Renal cortical epithelial cell (primary cell): ENCODE measurements at places on chromosomes 7 and 10. TPM values are rescaled to one million over a fixed set of nuclear protein-coding genes. Genes with fewer than 3 reads are reported as not detected.
A peak's percentile ranks its signal among the peaks of the same experiment; 100 is the strongest.

GRCh38 chr10:65377687-65378086 lies 1548.1 kb upstream of the LRRTM3 start:
- DNase-seq: no peak

DNA sequence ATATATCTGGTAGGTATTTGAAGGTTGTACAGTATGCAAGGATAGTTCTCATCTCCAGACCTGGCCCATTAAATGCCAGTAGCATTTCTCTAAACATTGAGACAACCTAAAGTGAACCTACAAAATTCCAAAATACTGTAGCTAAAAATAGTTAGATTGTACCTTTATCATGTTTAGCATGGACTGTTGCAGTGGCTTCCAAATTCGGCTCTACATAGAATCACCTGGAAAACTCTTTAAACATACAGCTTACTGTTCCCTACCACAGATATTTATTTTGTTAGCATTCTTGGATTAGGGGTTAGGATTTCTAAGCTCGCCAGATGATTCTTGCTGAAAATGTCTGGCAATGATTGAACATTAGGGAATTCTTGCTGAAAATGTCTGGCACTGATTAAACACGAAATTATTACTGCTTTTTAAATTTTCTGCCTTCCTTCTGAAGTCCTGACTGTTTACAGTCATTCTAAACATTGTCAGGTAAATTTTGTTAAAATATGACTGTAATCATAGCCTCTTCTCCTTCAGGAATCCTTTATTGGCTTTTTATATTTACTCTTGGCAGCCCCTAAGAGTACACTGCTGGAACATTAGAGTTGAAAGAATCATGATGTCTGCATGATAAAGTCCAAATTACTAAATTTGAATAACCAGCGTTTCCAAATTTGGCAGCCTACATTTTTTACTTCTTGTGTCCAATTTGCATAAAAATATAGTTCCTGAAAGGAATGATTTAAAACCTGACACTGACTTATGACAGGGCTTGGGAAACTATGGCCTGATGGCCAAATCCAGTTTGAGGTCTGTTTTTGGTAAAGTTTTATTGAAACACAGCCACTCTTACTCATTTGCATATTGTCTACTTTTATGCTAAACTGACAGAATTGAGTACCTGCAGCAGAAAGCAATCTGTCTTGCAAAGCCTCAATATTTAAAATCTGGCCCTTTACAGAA lies 40.3 kb downstream of the SHOC2 start:
- no peak for DNase-seq

GRCh38 chr10:11560076-11560709 lies 51.3 kb downstream of the USP6NL start:
- peak; percentile 82 for DNase-seq

DNA sequence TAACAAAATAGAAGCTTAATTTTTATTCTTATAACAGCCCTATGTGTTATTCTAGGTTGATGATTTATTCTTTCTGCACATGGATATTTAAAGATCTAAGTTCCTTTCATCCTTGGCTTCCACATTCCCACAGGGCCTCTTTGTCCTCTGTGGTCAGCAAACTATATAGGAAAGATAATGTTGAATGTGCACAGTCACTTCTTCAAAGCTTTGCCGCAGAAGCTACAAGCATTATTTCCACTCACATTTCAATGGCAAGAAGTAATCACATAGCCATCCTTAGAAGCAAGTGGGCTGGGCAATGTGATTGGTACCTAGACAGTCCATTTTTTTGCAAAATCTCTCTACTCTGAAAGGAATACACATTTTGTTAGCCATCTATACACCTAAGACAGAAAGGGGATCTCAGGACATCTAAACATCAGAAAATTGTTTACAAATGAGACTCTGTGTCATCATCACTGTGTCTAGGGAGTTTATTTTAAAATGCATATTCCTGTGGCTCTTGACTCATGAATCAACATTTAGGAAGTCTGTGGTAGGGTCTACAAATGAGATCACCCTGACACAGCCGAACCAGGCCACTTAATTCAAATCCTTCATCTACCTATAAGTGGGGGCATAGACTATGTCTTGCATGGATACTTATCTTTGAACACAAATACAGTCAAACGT lies 1060.5 kb downstream of the XPNPEP1 start:
- no peak for DNase-seq

Gene PDE6C
- total RNA-seq: not detected in 2 replicates

Gene VWA2
- total RNA-seq: 3.5 and 4.7 TPM in 2 replicates

- no peak for DNase-seq
Observed at GRCh38 chr7:100430493-100431285, 1.1 kb downstream of the MEPCE start.

- no peak for DNase-seq
Observed at GRCh38 chr10:51886438-51887068, 187.2 kb upstream of the CSTF2T start.

Gene TMEM26
- total RNA-seq: 0.10 TPM in 1 of 2 replicates, not detected in the other

Gene SLC29A3
- total RNA-seq: 0.87 and 3.4 TPM in 2 replicates

Gene GHRHR
- not detected in 2 replicates for total RNA-seq

DNA sequence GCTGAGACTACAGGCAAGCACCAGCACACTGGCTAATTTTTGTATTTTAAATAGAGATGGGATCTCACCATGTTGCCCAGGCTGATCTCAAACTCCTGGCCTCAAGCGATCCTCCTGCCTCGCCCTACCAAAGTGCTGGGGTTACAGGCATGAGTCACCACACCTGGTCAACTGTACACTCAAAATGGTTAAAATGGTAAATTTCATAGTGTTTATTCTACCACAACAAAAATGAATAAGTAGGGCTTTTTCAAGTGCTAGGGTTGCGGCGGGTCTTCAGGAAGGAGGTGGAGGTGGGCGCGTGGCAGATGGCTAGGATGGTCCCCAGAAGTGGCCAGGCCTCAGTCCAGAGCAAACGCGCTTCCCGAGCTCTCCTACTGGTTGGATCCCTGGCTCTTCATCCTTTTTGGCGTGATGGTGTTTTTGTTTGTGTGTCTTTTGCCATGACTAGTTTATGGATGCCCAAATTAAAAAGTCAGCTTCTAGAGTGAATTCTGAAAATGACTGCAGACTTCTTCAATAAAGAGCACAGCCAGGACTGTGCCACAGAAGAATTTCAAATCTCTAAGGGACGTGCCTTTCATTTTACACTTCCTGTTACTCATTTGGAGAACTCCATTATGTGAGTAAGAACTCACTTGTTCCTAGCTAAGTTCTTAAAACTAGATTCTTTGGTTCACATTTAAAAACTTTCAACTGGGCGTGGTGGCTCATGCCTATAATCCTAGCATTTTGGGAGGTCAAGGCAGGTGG lies 73.9 kb downstream of the TMEM130 start:
- no peak for DNase-seq

GRCh38 chr7:132677918-132678317 lies 101.6 kb upstream of the PLXNA4 start:
- DNase-seq: no peak

GRCh38 chr7:44259547-44260457 lies 59.0 kb downstream of the YKT6 start:
- DNase-seq: peak; percentile 53

Gene XRCC2
- total RNA-seq: 0.85 and 2.1 TPM in 2 replicates

Gene NXPH1
- not detected in 2 replicates for total RNA-seq

Gene GIMAP1
- total RNA-seq: not detected in 2 replicates

Gene CDHR3
- total RNA-seq: 0.17 and 2.0 TPM in 2 replicates

Gene YAE1
- total RNA-seq: 17.7 and 28.9 TPM in 2 replicates

Gene SAMD9
- total RNA-seq: 17.7 and 22.3 TPM in 2 replicates

DNA sequence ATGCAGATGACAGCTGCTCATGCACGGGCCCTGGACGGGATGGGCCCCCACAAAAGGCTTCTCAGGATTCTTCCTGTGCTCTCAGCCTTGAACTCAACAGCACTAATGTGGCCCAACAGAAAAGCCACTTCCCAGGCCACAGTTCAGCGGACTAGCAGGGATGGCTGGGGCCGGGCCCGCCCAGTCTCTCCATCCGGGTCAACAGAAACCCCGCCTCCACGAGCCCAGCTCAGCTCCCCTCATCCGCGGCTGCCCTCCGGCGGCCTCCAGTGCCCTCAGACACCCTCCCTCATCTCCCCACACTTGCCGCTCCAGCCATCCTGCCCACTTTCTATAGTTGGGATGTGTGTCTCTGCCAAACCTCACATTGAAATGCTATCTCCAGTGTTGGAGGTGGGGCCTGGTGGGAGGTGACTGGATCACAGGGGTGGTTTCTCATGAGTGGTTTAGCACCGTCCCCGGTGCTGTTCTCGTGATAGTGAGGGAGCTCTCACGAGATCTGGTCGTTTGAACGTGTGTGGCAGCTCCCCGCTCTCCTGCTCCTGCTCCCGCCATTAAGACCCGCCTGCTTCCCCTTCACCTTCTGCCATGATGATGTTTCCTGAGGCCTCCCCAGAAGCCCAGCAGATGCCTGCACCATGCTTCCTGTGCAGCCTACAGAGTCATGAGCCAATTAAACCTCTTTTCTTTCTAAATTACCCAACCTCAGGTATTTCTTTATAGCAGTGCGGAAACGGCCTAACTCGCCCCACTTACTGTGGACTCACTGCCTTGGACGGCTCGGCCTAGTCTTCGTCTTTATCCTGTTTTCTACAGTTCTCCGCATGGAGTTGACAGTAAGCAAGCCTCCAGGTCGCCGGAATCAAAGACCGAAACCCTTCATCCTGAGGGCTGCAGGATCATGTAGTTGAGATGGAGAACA lies 169.9 kb upstream of the RNF32 start:
- DNase-seq: no peak

- no peak for DNase-seq
Observed at GRCh38 chr7:111841596-111842205, 279.4 kb upstream of the IMMP2L start.

DNA sequence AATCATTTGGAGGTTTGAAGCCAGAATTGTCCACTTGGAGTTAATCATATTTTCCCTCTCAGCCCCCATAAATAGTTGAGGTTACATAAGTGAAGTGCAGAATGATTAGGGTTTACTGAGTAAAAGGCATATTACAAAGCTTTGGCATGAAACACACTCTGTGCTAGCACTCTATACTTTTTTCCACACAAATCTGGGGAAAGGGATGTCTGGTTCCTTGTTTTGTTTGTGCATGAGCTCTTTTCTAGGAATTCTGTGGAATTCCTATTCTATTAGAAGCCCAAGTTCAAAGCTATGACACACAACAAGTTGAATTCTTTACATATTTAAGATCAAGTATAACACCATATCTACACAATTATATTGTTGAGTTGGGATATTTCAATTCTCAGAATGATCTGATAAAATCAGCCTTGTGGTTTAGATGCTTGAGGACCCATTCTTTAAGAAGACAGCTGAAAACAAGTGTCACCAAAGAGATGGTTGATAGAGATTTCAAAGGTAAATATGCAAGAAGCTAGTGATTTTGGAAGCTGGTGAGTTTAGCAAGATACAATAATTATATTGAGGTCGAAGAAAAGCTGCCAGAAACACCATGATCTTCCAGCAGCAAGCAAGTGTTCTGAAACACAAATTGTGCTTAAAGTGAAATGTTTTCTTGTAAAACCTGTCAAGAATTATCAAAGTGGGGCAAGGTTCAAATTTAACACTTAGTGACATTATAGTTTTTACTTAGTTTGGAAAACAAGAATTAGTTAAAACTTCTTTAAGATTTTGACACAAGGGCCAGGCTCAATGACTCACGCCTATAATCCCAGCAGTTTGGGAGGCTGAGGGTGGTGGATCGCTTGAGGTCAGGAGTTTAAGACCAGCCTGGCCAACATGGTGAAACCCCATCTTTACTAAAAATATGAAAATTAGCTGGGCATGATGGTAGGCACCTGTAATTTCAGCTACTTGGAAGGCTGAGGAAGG lies 122.6 kb downstream of the INHBA start:
- DNase-seq: peak; percentile 53

DNA sequence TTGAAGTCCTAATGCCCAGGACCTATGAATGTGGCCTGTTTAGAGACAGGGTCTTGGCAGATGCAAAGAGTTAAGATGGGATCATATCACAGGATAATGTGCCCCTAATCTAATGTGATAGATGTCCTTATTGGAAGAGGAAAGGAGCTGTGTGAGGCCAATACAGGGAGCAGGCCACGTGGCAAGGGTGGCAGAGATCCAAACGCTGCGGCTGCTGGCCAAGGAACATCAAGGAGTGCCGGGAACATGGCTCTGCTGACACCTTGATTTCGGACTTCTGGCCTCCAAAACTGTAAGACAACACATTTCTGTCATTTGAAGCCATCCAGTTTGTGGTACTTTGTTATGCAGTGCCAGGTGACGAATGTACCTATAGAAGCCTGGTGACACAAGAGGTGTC lies 37.7 kb upstream of the EZH2 start:
- no peak for DNase-seq

DNA sequence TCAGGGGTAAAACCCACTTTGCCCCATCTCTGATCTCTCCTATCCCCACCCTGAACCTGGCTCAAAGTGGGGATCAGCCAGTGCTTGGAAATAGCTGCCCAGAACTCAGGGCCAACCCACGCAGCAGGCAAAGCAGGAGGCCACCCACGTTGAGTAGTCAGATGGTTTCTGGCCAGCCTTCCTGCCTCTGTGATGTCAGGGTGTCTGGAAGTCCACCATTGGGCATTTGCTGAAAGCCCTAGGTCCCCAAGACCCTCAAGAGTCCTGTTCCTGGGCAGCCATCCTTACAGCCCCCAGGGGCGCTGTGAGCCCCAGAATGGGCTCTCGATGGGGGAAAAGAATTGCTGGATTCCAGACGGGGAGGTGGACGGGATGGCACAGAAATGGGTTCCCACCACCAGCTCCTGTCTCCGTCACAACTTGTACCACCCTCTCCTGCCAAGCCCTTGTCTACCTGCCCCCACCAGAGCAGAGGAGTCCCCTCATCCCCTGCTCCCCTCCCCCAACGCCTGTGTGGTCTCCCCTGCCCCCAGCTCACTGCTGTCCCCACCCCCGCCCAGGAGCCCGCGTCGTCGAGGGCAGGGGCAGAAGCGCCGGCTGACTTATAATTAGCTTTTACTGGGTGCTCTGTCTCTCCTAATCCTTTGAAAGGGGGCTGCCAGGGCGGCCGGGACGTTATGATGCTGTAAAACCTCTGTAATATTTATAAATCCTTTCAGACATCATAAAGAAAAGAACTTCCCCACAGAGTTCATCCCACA lies 3.9 kb downstream of the MYL10 start:
- no peak for DNase-seq

DNA sequence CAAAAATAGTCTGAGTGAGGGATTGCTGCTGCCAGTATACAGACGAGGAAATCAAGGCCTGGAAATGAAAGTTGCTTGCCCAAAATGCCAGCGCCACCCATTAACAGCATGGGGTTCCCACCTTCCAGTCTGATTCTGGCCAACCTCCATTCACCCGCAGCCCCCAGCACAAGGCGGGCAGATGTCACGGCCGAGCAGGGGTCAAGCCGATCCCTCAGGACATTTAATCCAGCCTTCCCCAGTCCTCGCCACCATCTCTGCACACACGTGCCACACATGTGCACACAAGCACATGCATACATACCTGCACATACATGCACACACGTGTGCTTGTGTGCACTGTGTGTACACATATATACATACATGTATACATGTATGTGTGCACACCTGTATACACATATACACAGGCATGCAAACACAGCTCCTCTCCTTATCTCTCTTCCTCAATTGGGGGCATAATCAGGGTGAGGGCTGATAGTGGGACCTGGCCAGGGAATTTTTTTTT lies 122.9 kb downstream of the GRID1 start:
- no peak for DNase-seq
